Activated effector memory CD4-positive, alpha-beta T cell treated with Interleukin-2 at 50 U/mL for 16 hours (primary cell): ENCODE measurements at places on chromosomes 3 and 15.
A peak's percentile ranks its signal among the peaks of the same experiment; 100 is the strongest.

DNA sequence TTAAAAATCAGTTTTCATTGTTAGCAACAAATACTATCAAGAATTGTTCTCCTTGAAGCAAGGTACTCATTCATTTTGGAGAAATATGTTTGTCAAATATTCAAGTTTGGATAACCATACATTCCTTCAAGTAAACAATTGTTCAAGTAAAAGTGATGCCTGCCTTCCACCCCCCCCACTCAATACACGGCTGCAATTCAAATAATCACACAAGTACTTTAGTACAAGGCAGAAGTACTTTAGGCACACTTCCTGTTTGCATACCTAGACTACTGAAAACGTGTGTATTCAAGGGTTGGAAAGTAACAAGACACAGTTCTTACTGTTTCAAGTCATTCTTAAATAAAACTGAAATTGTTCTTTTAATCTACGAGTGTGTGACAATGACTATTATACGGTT, 45.4 kb downstream of the TJP1 start:
- DNase-seq, result no peak

GRCh38 chr15:34914317-34914716, 55.2 kb downstream of the AQR start:
- no peak for DNase-seq

- DNase-seq, result no peak
Measured at GRCh38 chr3:112117841-112118571, 15.0 kb downstream of the GCSAM start.

DNA sequence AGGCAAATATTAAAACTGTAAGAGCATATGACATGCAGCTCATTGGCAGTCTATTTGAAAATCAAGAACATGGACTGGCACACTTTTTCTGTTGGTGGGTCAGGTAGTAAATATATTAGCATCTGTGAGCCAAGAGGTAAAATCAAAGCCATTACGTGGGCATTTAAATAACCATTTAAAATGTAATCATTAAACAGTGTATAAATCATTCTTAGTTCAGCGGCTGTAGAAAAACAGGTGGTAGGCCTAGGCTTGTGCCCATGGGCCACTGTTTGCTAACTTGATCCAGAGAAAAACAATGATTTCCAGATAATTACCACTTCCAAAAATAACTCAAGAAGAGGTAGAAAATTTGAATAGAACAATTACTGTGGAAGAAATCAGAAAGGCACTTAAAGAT, 105.1 kb downstream of the CHST2 start:
- no peak for DNase-seq

GRCh38 chr3:49377483-49377882, 19.3 kb upstream of the GPX1 start:
- peak; percentile 4 for DNase-seq

- no peak for DNase-seq
Measured at GRCh38 chr3:36992806-36993325, at the start of gene EPM2AIP1. Gene EPM2AIP1 (minus strand): TSS chr3:36993131. CDS start chr3:36993077, 54 bp downstream.

DNA sequence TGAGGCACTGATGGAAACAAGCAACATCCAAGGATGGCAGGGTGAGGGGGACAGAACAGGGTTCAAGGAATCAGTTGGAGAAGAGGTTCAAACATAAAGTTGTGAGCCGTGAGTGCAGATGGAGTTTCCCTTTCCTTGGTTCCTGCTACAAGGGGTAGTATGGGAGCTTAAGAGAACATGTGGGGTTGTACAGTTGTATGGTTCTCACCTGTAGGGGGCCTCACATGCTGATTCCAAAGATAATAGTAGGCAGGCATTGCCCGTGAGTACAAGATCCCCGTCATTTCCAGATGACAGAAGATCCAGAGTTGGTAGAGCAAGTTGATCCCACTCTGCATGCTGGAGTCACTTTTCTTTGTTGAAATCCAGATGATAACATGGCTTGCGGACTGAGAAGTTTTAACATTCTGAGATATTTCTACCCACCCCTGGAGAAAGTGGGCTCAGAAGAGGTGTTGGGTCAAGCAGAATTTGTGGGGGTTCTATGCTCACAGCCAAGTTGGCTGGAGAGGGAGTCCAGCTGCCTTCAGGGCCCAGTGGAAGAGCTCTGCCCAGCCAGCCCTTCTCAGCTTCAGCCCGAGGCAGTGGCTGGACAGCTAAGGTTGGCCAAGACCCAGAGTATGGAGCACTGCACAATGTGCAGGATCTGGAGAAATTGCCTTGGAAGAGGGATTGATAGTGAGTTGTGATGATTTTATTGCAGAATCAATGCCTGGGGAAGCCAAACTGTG, 141.8 kb downstream of the THSD4 start:
- DNase-seq, result no peak

- DNase-seq, result no peak
Measured at GRCh38 chr15:41873711-41874110, 20.1 kb downstream of the SPTBN5 start.

- DNase-seq, result no peak
Measured at GRCh38 chr15:57589281-57589680, 2.4 kb upstream of the MYZAP start.

DNA sequence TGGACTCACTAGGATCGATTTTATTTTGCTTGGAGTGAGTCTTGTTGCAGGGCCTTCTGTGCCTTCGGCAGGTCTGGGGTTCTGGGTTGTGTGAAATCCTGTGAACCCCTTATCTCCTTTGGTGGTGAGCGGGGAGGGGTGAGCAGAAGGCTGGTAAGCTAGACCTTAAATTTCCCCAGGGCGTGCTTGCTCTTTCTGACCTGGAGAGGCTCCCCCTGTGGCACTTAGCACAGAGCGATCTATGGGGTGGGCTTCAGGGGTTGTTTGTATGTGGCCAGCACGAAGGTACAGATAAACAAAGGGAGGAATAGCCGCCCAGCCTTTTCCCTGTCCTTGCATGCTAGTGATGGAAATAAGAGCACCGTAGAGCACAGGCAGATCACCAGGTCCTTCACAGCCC, 11.8 kb downstream of the CACNA2D3 start:
- DNase-seq, result no peak

- no peak for DNase-seq
Measured at GRCh38 chr3:143507735-143508580, 340.3 kb downstream of the SLC9A9 start.

DNA sequence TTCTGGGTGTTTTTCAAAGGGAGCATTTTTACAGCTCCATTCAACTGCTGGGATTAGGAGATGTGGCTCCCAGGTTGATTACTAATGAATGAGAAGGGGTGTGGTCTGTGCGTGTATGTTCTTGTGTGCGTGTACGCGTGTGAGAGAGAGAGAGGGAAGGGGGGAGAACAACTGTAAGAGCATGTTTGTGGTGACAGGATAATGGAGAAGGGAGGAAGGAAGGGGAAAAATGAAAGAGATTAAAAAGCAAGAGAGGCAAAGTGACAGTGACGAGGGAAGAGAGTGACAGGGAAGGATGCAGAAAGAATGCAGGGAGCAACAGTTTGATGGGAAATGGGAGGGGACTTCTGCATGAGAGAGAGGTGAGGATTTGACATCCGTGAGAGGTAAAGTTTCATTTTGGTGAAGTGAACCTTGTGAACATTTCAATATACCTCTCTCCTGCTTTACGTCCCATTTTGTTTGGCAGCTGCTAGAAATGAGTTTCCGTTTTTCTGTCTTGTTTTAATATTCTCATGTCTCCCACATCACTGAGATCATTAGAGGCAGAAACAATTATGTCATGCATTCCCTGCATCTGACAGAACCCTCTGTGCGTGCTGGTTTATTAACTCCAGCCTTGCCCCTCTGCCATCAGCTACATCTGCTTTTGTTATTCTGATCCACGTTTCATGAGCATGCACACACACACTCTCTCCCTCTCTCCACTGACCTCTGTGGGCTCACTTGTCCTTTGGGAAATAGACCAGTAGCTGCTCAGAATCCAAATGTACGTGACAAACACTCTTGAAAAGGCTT, 161.6 kb downstream of the GAP43 start:
- no peak for DNase-seq

- DNase-seq, result no peak
Measured at GRCh38 chr15:88166082-88166993, 90.2 kb downstream of the NTRK3 start.

GRCh38 chr15:83306561-83306960, 22.1 kb upstream of the BNC1 start:
- no peak for DNase-seq

GRCh38 chr15:91468871-91469580, 369.0 kb downstream of the SV2B start:
- no peak for DNase-seq

GRCh38 chr3:170189398-170190256, 8.1 kb upstream of the PHC3 start:
- DNase-seq, result no peak

DNA sequence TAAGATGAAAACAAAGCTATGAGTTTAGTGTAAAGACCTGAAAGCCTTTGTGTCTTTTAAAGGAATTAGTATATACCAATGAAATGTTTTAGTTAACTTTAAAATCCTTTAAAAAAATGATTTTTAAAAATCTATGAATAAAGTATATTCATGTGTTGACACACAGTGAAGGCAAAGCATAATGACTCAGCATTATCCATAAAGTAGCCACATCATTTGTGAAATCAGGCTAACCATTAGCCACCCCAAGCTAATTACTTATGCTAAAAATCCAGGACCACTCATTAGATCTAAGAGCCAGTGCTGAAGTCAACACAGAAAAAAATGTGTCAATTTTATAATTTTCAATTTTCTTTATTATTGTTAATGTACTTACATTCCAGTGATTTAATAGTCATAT, 310.2 kb downstream of the TBC1D5 start:
- DNase-seq, result no peak

DNA sequence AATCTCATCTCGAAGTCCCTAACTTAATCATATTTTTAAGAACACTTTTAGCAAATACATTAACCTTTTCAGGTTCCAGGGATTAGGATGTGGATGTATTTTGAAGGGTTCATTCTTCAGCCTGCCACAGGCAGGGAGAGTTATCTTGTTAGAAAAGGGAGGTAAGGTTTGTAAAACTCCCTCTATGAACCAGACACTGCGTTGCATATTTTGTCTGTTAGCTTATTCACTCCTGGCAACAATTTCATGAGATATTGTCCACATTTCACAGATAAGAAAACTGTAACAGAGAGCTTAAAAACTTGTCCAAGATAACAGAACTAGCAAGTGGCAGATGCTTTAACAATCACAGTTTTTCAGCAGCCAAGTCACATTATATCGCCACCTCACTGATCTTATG, 155.4 kb downstream of the DIPK2A start:
- no peak for DNase-seq

GRCh38 chr15:88539441-88539840, 7.0 kb downstream of the DET1 start:
- no peak for DNase-seq

GRCh38 chr3:127574880-127575878, 15.4 kb downstream of the TPRA1 start:
- peak; percentile 81 for DNase-seq

GRCh38 chr3:78497021-78497420, 1270.8 kb downstream of the ROBO1 start:
- DNase-seq, result no peak

- DNase-seq, result no peak
Measured at GRCh38 chr3:56987238-56987895, 73.1 kb upstream of the SPATA12 start.

DNA sequence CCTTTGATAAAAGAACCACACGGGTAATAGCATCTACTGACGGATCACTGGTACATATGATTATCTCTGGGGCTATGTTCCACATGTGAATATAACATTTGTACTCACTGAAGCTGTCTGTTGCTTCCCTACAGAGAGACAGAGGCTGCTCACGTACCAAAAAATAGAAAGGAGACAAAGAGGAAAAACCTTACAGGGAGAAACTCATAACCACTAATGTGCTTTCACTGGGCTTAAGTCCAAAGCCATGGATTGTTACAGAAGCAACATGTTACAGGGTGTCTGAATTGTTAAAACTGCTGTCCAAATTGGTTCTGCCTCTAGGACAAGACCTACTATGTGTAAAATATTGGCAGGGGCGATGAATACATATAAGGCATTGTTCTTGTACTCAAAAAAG, 311.9 kb downstream of the FOXP1 start:
- DNase-seq, result no peak

DNA sequence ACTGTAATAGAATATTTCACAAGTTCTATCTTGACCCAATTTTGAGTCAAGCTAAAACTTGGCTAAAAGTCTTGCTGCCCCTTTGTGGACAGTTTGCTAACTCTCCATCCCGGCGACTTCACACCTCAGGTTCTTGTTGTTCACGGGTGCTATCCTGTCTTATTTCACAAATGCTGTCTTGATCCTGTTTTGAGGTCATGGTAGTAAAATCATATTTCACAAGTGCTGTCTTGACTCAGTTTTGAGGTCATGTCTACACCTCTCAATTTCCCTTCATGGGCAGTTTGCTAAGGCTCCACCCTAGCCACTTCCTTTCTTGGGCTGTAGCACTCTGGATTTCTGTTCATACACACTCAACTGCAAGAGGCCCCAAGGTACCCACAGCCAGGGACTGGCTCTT, 45.0 kb upstream of the GK5 start:
- DNase-seq, result peak; percentile 8

DNA sequence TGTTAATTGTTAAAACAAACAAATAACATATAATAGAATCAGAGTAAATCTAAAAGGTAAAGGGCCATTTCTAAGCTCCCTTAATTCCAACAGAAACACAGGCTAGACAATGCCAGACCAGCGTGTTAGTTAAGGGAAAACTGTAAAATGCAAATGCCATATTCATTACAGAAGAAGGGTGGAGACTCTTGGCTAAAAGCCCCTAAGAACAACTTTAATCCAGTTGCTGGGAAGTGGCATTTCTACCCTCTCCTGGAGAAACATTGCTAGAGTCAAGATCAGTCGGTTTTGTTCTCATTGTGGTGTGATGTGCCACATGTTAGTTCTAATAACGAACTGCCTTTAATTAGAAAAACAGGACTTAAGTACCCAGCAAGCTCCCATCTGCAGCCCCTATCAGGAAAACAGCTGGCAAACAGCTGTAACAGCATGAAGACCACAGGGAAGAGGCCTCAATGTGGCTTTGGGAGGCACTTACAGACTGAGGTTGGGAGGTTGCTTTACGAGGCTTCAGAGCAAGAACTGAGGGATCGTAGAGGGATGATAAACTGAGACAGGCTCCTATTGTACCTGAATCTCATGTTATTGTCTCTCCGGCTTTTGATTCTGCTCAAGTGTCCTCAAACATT, 1134.8 kb downstream of the ROBO1 start:
- no peak for DNase-seq

GRCh38 chr3:149832086-149832485, 19.1 kb downstream of the RNF13 start:
- DNase-seq, result no peak

DNA sequence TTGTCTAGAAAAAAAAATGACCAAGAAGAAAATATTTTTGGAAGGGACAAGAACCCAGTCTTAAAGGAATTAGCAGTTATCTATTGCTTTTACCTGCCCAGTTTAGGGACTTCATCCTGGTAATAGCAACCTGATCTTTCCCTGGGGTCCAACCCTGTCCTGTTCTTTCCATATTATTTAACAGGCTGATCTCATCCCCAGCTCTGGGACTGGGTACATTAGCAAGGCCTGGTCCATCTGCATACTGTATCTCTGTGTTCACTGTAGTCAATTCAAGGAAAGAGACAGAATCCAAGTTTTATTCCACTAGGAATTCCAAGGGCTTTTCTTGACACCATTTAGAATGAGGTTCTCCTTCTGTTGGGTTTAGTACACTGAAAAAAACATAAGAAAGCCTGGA, 191.7 kb upstream of the GADL1 start:
- DNase-seq, result no peak

- DNase-seq, result no peak
Measured at GRCh38 chr15:87228460-87228859, 1028.1 kb downstream of the NTRK3 start.
